ENCODE measurements at places on chromosomes 1 and 21.

- ATAC-seq = peak; percentile 74
These were observed 374.6 kb upstream of the USP24 start for GRCh38 chr1:55589671-55590297.

- no peak for ATAC-seq
These were observed 402.7 kb upstream of the BRINP3 start for GRCh38 chr1:190880352-190880751.

- ATAC-seq = no peak
These were observed 8.9 kb upstream of the DHRS3 start for GRCh38 chr1:12626888-12627287.

GRCh38 chr1:41557751-41558455 is 73.4 kb upstream of the EDN2 start:
- no peak for ATAC-seq

- ATAC-seq = peak; percentile 98
These were observed at the start of gene GSTM1 for GRCh38 chr1:109687641-109688499. TSS of gene GSTM1 (plus strand) at chr1:109687817. CDS start at chr1:109687874, 57 bp downstream.

- no peak for ATAC-seq
These were observed 110.4 kb upstream of the IPO9 start for GRCh38 chr1:201718346-201719202.

Measured in gastroesophageal sphincter (tissue), 4 donors.